ENCODE measurements at places on chromosomes 1 and 21.

GRCh38 chr1:19946331-19946751 is 22.9 kb upstream of the PLA2G2E start:
- no peak overlapping the region for H3K27ac ChIP-seq
- H3K4me3 ChIP-seq: no peak overlapping the region
- DNase-seq: no peak
- no peaks in the 10 kb centered on the region for H3K4me1 ChIP-seq
- H3K27me3 ChIP-seq: no peaks in the 10 kb centered on the region

DNA sequence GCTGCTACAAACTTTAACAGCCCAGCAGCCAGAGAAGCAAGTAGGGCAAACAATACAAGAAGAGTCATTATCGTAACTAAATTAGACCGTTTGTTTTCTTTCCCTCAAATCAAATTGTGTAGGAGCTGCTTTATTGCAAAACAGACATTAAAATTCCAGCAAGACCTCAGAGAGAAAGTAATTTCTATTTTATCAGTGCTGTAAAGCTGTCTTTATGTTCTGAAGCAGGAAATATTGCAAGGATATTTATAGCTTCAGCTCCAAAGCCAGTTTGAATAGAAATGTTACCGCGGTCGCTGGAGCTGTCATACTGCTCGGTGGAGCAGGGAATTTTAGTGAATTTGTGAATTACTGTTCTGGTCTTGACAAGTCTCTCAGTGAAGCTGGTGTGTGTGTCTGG is 503.8 kb upstream of the PLXNA2 start:
- no peaks in the 10 kb centered on the region for H3K4me1 ChIP-seq
- H3K36me3 ChIP-seq: no peaks in the 10 kb centered on the region
- no peak for DNase-seq

GRCh38 chr1:198166900-198167299 is 10.1 kb downstream of the NEK7 start:
- H3K27ac ChIP-seq: no peak overlapping the region
- DNase-seq: no peak
- peaks cover 18% of the 10 kb centered on the region for H3K4me1 ChIP-seq
- no peaks in the 10 kb centered on the region for H3K36me3 ChIP-seq
- H3K27me3 ChIP-seq: no peaks in the 10 kb centered on the region

DNA sequence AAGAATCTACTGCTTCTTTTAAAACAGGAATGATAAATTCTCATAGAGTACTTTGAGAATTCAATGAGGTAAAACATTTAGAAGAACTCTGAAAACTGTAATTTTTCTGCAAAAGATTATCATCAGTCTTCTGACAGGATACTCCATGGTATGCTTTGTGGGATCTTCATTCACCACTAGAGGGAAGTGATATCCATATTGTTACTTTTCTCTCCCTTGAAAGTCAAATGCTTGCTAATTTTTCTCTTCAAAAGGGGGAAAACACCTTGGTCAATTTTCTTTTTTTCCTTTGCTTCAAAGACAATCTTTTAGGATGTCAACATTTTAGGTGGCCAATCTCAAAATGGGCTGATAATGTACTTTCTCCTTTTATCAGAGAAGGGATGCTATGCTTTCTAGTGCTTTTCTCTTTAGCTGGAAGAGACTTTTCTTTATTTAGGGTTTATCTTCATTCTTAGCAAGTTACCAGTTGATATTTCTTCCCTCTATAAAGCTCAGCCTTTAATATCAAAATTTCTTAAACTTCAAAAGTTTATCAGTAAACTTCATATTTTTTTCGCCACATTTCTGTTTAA is 95.5 kb downstream of the NEGR1 start:
- H3K36me3 ChIP-seq: no peaks in the 10 kb centered on the region
- no peak overlapping the region for H3K4me3 ChIP-seq
- DNase-seq: no peak
- no peak overlapping the region for H3K27ac ChIP-seq
- H3K27me3 ChIP-seq: no peaks in the 10 kb centered on the region
- H3K4me1 ChIP-seq: no peaks in the 10 kb centered on the region

GRCh38 chr1:11654939-11655808 is 497 bp downstream of the FBXO44 start:
- H3K4me1 ChIP-seq: peaks cover 29% of the 10 kb centered on the region
- no peaks in the 10 kb centered on the region for H3K27me3 ChIP-seq
- no peaks in the 10 kb centered on the region for H3K36me3 ChIP-seq
- no peak for DNase-seq
- peak overlapping the region; percentile 73 for H3K4me3 ChIP-seq
- H3K27ac ChIP-seq: peak overlapping the region; percentile 45

GRCh38 chr1:17639703-17640340 is 100.3 kb downstream of the ARHGEF10L start:
- peaks cover 21% of the 10 kb centered on the region for H3K4me1 ChIP-seq
- no peak for DNase-seq
- no peaks in the 10 kb centered on the region for H3K27me3 ChIP-seq
- H3K36me3 ChIP-seq: peaks cover 85% of the 10 kb centered on the region

- no peak overlapping the region for H3K4me3 ChIP-seq
- no peak for DNase-seq
- H3K27ac ChIP-seq: no peak overlapping the region
- H3K36me3 ChIP-seq: no peaks in the 10 kb centered on the region
Measured at GRCh38 chr1:86305731-86306130, 90.4 kb downstream of the ODF2L start.

DNA sequence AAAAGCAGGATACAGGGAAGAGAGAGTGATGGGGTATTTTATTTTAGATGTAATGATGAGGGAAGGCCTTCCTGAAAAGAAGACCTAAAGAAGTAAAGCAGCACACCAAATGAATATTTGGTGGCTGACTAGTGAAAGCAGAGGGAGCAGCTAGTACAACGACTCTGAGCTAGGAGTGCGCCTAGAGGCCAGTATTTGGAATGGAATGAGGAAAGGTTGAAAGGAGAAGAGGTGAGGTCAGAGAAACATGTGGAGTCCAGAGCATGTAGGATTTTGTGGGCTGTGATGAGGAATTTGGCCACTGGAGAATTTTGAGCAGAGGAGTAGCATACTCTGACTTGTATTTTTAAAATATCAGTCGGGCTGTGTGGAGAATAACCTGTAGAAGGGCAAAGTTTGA is 11.8 kb upstream of the RPL5 start:
- H3K4me1 ChIP-seq: no peaks in the 10 kb centered on the region
- H3K4me3 ChIP-seq: no peak overlapping the region
- DNase-seq: no peak
- H3K36me3 ChIP-seq: no peaks in the 10 kb centered on the region

GRCh38 chr1:109975718-109976117 is 8.8 kb upstream of the AHCYL1 start:
- H3K4me3 ChIP-seq: no peak overlapping the region
- H3K36me3 ChIP-seq: no peaks in the 10 kb centered on the region
- DNase-seq: no peak
- H3K27me3 ChIP-seq: no peaks in the 10 kb centered on the region
- no peak overlapping the region for H3K27ac ChIP-seq

GRCh38 chr1:229034342-229034741 is 236.6 kb upstream of the RAB4A start:
- no peaks in the 10 kb centered on the region for H3K4me1 ChIP-seq
- H3K27me3 ChIP-seq: no peaks in the 10 kb centered on the region
- H3K36me3 ChIP-seq: no peaks in the 10 kb centered on the region

- no peak overlapping the region for H3K4me3 ChIP-seq
- DNase-seq: peak; percentile 68
- H3K36me3 ChIP-seq: no peaks in the 10 kb centered on the region
- peak overlapping the region; percentile 88 for H3K27ac ChIP-seq
Measured at GRCh38 chr1:230827081-230827681, 41.1 kb downstream of the C1orf198 start.

DNA sequence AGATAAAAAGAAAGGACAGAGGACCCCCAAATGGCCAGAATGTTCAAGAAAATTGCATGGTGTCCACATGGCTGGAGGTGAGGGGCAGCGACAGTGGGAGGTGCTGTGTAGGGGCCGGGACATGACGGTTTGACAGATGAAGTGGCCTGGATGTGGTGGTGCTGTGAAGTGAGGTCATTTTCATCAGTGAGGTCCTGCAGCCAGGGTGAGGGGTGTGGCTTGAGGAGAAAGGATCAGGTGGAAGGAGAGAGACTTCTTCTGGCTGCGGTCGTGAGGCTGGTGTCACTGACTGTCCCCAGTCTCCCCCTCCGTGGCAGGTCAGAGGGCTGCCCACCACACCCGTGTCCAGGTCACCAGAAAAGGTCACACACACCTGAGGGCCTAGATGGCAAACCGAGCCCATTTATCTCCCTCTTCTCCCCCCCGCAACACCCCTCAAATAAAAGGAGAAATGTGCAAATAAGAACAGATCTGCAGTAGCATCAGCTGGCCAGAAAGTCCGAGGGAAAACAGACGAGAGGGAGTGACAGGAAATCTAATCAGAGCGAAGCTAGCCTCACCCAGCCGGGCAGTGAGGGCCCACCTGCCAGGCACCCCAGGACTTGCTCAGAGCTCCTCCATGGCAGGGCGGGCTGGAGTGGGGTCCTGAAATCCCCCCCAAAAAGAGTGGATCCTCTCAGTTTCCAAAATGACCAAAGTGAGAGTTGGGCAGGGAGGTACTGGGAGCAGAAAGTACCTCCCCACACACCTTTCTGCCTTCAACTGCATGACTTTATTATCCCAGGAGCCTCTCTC is 148.5 kb upstream of the EDN2 start:
- H3K27me3 ChIP-seq: no peaks in the 10 kb centered on the region
- no peak overlapping the region for H3K4me3 ChIP-seq
- no peak for DNase-seq
- no peak overlapping the region for H3K27ac ChIP-seq
- H3K4me1 ChIP-seq: no peaks in the 10 kb centered on the region

DNA sequence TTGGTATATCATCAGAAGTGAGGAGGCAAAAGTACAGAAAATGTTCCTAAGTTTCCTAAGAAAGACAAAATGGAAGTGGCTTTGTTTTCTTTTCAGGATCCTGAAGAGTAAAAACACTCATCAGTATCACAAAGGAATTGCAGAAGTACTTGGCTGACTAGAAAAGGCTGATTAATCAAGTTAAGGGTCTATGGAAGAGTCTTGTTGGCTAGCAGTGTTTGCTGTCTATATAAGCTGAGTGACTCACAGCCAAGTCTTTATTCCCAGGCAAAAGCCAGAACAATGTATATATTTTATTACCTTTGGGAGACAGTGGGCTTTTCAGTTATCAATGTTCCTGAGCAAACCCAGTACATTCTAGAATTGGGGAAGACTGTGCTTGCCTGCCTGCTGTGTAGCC is 777.0 kb downstream of the PLA2G4A start:
- no peak overlapping the region for H3K4me3 ChIP-seq
- H3K36me3 ChIP-seq: no peaks in the 10 kb centered on the region
- no peaks in the 10 kb centered on the region for H3K4me1 ChIP-seq
- no peaks in the 10 kb centered on the region for H3K27me3 ChIP-seq
- no peak overlapping the region for H3K27ac ChIP-seq

DNA sequence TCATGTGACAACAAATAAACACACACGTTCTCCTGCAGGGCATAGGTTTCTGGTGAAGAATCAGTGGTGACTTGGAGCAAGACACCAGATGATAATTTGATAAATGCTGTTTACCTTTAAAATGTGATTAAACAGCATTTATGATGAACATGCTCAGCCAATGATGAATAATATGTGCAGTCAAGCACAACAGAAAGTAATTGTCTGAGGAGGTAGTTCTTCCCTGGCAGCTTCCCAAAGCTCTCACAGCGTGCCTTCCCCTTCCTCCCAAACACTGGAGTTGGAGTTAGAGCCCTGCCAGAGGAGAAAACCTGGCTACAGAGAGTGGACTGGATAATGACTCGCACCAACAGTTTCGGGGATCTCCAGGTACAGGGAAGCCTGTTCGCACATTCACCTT is 463.5 kb downstream of the SMYD3 start:
- no peak overlapping the region for H3K4me3 ChIP-seq
- no peak for DNase-seq
- no peaks in the 10 kb centered on the region for H3K36me3 ChIP-seq
- no peak overlapping the region for H3K27ac ChIP-seq
- H3K27me3 ChIP-seq: no peaks in the 10 kb centered on the region
- no peaks in the 10 kb centered on the region for H3K4me1 ChIP-seq

GRCh38 chr1:214970016-214970415 is 112.5 kb upstream of the KCNK2 start:
- no peaks in the 10 kb centered on the region for H3K27me3 ChIP-seq
- H3K4me3 ChIP-seq: no peak overlapping the region
- H3K36me3 ChIP-seq: no peaks in the 10 kb centered on the region
- no peak overlapping the region for H3K27ac ChIP-seq

DNA sequence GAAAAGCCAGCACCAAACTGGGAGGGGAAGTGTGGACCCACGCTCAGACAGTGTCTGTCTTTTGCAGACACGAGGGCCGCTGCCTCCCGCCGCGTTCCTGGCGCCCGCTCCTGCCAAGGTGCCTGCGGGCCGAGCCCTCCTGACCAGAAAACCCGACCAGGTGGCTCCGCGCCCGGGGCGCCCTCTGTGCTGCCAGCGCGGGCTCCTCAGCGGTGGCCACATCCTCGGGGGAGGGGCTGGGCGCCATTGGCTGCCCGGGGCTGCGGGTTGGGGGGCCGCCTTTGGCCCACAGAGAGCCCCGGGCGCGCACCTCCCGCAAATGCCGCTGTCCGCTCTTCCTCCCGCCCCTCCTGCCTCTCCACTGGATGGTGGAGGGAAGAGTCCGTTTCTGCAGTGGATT is 22.4 kb upstream of the TRNAU1AP start:
- H3K27me3 ChIP-seq: no peaks in the 10 kb centered on the region
- no peak overlapping the region for H3K4me3 ChIP-seq
- H3K4me1 ChIP-seq: no peaks in the 10 kb centered on the region
- H3K27ac ChIP-seq: no peak overlapping the region

- no peaks in the 10 kb centered on the region for H3K36me3 ChIP-seq
- H3K27me3 ChIP-seq: no peaks in the 10 kb centered on the region
- no peak overlapping the region for H3K27ac ChIP-seq
- peaks cover 13% of the 10 kb centered on the region for H3K4me1 ChIP-seq
- no peak overlapping the region for H3K4me3 ChIP-seq
Measured at GRCh38 chr1:45299981-45300668, 26.6 kb upstream of the HPDL start.

DNA sequence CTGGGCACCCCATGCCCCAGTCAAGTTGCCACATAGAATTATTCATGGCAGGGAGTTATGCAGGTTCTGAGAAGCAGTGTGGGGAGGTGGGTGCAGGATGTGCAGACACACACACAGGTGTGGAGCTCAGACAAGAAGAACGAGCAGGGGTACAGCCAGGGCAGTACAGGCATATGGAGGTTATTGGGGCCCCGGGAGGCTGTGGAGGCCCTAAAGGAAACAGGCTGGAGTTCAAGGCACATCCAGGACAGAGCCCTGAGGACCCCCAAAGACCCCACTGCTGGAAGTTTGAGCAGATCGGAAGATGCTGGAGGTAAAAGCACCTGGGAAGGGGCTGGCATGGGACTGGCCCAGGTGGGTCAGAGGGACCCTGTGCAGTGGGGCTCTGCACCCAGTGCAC is 171.3 kb downstream of the PSMG1 start:
- H3K4me3 ChIP-seq: no peak overlapping the region
- H3K27me3 ChIP-seq: no peaks in the 10 kb centered on the region
- no peak for DNase-seq

All from tibial artery (tissue), 4 donors.